ENCODE measurements at places on chromosomes 5 and 9. TPM values are rescaled to one million over a fixed set of nuclear protein-coding genes. Genes with fewer than 3 reads are reported as not detected.
A peak's percentile ranks its signal among the peaks of the same experiment; 100 is the strongest.

Gene NPR2
- 10.7 TPM for total RNA-seq

Gene KCNV2
- not detected for total RNA-seq

Gene SELENOP
- total RNA-seq: 10.2 TPM

Gene IFNA21
- not detected for total RNA-seq

GRCh38 chr9:100379862-100380261 is 27.1 kb upstream of the TEX10 start:
- DNase-seq: peak; percentile 81

GRCh38 chr5:139787568-139788293 is 7.9 kb upstream of the PSD2 start:
- peak; percentile 68 for DNase-seq

DNA sequence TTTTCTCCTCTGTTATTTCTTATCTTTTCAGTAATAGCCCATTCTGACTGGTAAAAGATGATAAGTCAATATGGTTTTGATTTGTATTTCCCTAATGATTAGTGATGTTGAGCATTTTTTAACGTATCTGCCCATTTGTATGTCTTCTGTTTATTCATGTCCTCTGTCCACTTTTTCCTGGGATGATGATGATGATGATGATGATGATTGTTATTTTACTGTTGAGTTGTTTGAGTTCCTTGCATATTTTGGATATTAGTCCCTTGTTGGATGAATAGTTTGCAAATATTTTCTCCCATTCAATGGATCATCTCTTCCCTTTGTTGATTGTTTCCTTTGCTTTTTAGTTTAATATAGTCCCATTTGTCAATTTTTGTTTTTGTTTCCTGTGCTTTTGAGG is 27.0 kb downstream of the UTP15 start:
- DNase-seq: peak; percentile 71

- DNase-seq: no peak
Observed at GRCh38 chr9:7823651-7824050, 24.1 kb upstream of the DMAC1 start.

- no peak for DNase-seq
Observed at GRCh38 chr9:72596451-72597180, 75.2 kb downstream of the TMC1 start.

DNA sequence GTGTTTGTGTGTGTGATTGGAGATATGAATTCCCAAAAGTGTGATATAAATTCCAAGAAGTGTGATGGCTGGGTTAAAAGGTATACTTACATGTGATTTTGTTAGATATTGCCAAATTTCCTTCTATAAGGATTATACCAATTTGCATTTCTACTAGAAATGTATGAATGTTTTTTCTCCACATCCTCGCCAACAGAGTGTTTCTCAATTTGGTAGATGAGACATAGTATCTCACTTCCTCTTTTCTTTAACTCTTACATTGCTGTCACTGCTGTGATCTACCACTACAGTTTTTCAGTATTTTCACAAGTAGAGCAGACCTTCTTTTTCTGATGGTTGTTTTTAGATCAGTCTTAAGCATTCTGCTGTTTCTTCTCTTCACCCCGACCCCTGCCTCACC is 111.3 kb downstream of the FER start:
- no peak for DNase-seq

GRCh38 chr5:111163000-111163399 is 61.2 kb upstream of the CAMK4 start:
- DNase-seq: no peak

DNA sequence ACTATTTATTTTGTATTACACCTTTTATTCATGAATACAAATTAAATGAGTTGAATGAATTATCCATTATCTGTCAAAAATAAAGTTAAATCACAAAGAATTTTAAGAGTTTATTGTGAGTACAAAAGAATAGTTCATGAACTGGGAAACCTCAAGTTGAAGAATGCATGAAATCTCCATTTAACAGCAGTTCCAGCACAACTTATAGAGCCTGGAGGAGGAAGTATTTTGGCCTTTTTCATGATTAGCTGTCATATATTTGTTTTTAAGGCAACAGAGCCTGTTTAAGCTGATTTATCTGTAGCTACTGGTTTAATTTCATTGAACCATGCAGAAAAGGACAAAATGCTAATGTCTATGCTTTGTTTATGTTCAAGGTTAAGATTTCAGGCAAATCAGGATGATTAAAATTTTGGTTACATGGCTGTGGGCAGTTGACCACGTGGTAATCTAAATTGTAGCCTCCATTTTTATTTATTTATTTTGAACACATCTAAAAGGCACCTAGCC is 12.2 kb downstream of the SPINK1 start:
- DNase-seq: no peak

GRCh38 chr5:116650964-116651363 is 76.3 kb upstream of the SEMA6A start:
- no peak for DNase-seq

Data from foreskin keratinocyte (primary cell).